ENCODE measurements at places on chromosomes 11 and 22.

- no peak for DNase-seq
- peaks cover 4% of the 10 kb centered on the region for H3K4me1 ChIP-seq
- H3K4me3 ChIP-seq, result peak overlapping the region; percentile 21
- no peak overlapping the region for H3K27ac ChIP-seq
- H3K36me3 ChIP-seq, result no peaks in the 10 kb centered on the region
- H3K27me3 ChIP-seq, result peaks cover 2% of the 10 kb centered on the region
These were observed 54.2 kb downstream of the FEZ1 start for GRCh38 chr11:125441648-125442410.

- no peaks in the 10 kb centered on the region for H3K36me3 ChIP-seq
- no peak overlapping the region for H3K4me3 ChIP-seq
- peaks cover under 1% of the 10 kb centered on the region for H3K4me1 ChIP-seq
These were observed 10.6 kb upstream of the RELT start for GRCh38 chr11:73365352-73366264.

DNA sequence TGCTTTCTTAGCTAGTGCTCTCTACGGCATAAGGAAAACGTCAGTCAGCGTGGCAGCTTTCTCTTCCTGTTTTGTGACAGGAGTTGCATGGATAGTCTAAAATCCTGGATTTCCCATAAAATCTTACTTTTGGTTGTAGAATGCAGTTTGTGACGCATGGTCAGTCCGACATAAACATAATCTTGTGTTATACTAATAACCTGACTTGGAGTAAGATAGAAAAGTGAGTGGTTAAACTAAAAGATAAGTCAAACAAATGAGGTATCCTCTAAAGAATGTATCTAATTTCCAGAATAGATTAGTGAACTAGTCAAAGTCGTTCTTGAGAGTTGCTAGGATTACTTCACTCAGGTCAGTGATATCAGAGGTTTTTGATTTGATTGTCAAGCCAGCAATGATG, 157.6 kb downstream of the PGR start:
- no peak overlapping the region for H3K4me3 ChIP-seq
- peaks cover 6% of the 10 kb centered on the region for H3K36me3 ChIP-seq
- no peak overlapping the region for H3K27ac ChIP-seq
- no peak for DNase-seq

- H3K27me3 ChIP-seq, result peaks cover 12% of the 10 kb centered on the region
- DNase-seq, result peak; percentile 65
- peaks cover 28% of the 10 kb centered on the region for H3K4me1 ChIP-seq
- H3K36me3 ChIP-seq, result peaks cover 6% of the 10 kb centered on the region
- H3K4me3 ChIP-seq, result peak overlapping the region; percentile 45
These were observed 35.4 kb upstream of the GNAZ start for GRCh38 chr22:23034621-23035556.

- H3K4me3 ChIP-seq, result no peak overlapping the region
- no peaks in the 10 kb centered on the region for H3K36me3 ChIP-seq
- DNase-seq, result no peak
- no peak overlapping the region for H3K27ac ChIP-seq
These were observed 42.0 kb downstream of the IGLL5 start for GRCh38 chr22:22929381-22930221.

- no peak overlapping the region for H3K4me3 ChIP-seq
- H3K27ac ChIP-seq, result peak overlapping the region; percentile 11
- peaks cover 4% of the 10 kb centered on the region for H3K27me3 ChIP-seq
These were observed 48.9 kb downstream of the TNRC6B start for GRCh38 chr22:40226620-40227019.

- H3K36me3 ChIP-seq, result no peaks in the 10 kb centered on the region
- no peak overlapping the region for H3K27ac ChIP-seq
- DNase-seq, result no peak
- peaks cover 7% of the 10 kb centered on the region for H3K27me3 ChIP-seq
These were observed 27.9 kb downstream of the MB start for GRCh38 chr22:35589071-35589755.

- H3K4me3 ChIP-seq, result no peak overlapping the region
- H3K36me3 ChIP-seq, result no peaks in the 10 kb centered on the region
- H3K27me3 ChIP-seq, result peaks cover 9% of the 10 kb centered on the region
- H3K4me1 ChIP-seq, result peaks cover 6% of the 10 kb centered on the region
These were observed 103.8 kb upstream of the PARVA start for GRCh38 chr11:12273618-12273995.

GRCh38 chr11:86183694-86184093, 60.9 kb upstream of the EED start:
- DNase-seq, result no peak
- no peak overlapping the region for H3K4me3 ChIP-seq
- H3K4me1 ChIP-seq, result peaks cover 3% of the 10 kb centered on the region
- no peaks in the 10 kb centered on the region for H3K36me3 ChIP-seq

DNA sequence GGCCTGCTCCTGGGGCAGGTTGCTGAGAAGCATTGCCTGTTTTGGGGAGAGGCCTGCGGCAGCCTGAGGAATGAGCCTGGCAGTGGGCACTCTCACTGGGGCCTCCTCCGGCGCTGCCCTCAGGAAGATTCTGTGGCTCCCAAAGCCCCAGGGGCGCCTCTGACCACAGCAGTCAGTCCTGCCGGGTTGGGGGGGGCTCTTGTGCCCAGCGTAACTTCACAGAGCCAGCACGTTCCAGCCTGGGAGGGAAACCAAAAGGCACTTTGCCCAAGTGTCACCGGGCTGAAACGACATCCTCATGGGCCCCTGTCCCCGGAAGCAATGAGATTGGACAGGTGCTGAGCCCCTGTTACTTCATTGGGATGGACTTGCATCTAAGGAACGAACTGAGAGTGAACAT, 4.3 kb upstream of the LRP5 start:
- peaks cover 6% of the 10 kb centered on the region for H3K27me3 ChIP-seq
- H3K4me3 ChIP-seq, result no peak overlapping the region

- DNase-seq, result no peak
- no peaks in the 10 kb centered on the region for H3K27me3 ChIP-seq
- no peaks in the 10 kb centered on the region for H3K36me3 ChIP-seq
- H3K27ac ChIP-seq, result no peak overlapping the region
These were observed 113.4 kb downstream of the LRRC4C start for GRCh38 chr11:41346042-41346441.

DNA sequence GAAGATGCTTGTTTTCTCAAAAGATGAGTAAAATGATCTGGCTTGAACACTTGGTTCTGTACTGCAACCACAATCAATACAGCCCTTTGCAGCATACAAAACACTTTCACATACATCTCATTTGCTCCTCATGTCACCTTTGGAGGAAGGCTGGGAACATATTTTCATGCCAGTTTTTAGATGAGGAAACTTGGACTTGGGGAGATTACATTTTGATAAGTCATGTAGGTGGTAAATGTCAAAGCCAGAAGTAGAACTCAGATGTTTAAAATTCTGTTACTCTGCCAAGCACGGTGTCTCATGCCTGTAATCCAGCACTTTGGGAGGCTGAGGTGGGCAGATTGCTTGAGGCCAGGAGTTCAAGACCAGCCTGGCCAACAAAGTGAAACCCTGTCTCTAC, 121.8 kb downstream of the MICAL2 start:
- no peak for DNase-seq
- peaks cover 13% of the 10 kb centered on the region for H3K4me1 ChIP-seq
- no peaks in the 10 kb centered on the region for H3K36me3 ChIP-seq
- no peak overlapping the region for H3K4me3 ChIP-seq
- H3K27ac ChIP-seq, result no peak overlapping the region
